ENCODE measurements at places on chromosomes 3 and 15.

DNA sequence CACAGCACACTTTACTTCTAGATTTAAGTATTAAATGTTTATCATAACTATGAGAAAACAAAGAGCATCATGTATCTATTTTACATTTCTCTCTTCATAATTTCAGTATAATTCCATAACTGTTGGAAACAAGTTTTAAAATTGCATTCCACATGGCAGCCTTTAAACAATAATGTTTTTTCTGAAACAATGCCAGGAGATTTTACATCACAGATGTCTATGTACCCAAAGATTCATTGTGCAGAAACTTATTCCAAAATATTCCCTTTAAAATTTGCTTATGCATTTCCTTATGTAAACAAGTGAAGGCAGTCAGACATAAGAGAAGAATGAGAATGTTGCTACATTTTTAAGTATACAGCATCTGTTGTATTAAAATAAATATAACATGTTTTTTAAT, 324.9 kb upstream of the COL8A1 start:
- no peak for DNase-seq

- DNase-seq, result no peak
These were observed 69.6 kb downstream of the CHDH start for GRCh38 chr3:53776494-53777101.

DNA sequence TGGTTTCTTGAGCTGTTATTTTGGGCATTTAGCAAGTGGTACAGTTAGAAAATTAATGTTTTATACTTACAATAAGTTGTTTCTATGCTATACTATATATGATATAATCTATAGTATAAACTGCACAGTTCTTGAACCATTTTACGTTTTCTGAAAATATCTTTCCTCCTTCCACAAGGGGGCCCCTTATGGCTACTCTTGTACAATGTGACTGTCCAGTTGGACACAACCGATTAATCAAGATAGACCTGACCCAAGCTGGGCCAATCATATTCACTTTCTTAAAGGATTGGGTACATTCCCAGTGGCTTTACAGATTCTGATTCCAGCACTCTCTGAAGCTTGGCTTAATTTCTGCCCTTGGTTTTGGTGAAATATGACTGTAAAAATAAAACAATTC, 953.4 kb downstream of the AGBL1 start:
- no peak for DNase-seq

DNA sequence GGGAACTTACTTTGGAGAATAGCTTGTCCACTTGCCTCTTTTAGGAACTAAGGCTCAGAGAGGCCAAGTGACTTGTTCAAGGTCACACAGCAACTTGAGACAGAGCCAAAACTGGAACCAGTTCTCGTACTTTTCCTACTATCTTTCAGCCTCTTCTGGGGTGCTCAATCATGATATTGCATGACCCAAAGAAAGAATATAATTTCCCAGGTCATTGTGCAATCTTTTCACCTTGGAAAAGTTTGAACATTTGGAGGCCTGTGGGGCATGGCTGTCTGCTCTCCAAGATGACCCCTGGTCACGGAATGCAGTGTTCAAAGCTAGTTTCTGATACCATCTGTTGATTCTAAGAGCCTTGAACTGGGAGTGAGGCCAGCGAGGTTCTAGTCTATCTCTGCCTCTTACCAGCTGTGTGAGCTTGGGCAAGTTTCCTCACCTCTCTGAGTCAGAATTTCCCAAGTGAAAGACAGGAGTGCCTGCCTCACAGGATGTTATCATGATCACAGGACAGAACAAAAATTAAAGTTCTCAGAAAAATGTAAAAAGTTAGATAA, 89.7 kb downstream of the BDH1 start:
- DNase-seq, result no peak

All from left lung (tissue), 14 donors.